Spinal cord (tissue), 10 donors: ENCODE measurements at places on chromosomes 4 and X. TPM values are rescaled to one million over a fixed set of nuclear protein-coding genes. Genes with fewer than 3 reads are reported as not detected.

GRCh38 chr4:109708990-109709389, 5.7 kb upstream of the CASP6 start:
- DNase-seq = no peak
- H3K27me3 ChIP-seq = no peaks in the 10 kb centered on the region
- no peaks in the 10 kb centered on the region for H3K36me3 ChIP-seq
- no peak overlapping the region for H3K4me3 ChIP-seq
- H3K27ac ChIP-seq = no peak overlapping the region
- H3K4me1 ChIP-seq = no peaks in the 10 kb centered on the region

DNA sequence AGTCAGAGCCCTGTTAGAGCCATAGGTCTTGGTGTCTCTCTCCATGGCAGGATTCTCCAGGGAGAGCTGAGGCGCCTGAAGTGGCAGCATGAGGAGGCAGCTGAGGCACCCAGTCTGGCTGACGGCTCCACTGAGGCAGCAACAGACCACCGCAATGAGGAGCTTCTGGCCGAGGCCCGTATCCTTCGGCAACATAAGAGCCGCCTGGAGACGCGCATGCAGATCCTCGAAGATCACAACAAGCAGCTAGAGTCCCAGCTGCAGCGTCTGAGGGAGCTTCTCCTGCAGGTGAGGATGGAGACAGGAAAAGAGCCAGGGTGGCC, 32.9 kb downstream of the TAF7L start:
- peaks cover 12% of the 10 kb centered on the region for H3K36me3 ChIP-seq
- H3K4me1 ChIP-seq = no peaks in the 10 kb centered on the region
- H3K4me3 ChIP-seq = no peak overlapping the region
- H3K27me3 ChIP-seq = peaks cover 6% of the 10 kb centered on the region

GRCh38 chr4:53477038-53477565, 99.7 kb downstream of the FIP1L1 start:
- H3K4me3 ChIP-seq = no peak overlapping the region
- H3K36me3 ChIP-seq = no peaks in the 10 kb centered on the region
- H3K27ac ChIP-seq = no peak overlapping the region
- DNase-seq = no peak
- no peaks in the 10 kb centered on the region for H3K4me1 ChIP-seq

- no peak for DNase-seq
- H3K27me3 ChIP-seq = no peaks in the 10 kb centered on the region
- peak overlapping the region; percentile 70 for H3K4me3 ChIP-seq
- H3K4me1 ChIP-seq = peaks cover 11% of the 10 kb centered on the region
These were observed 552 bp downstream of the IKBKG start for GRCh38 chrX:154548028-154548316.

The SMIM10 gene
- total RNA-seq = 5.5 TPM

The TAF7L gene
- total RNA-seq = 0.72 TPM

The RNF150 gene
- total RNA-seq = 16.8 TPM
